A673 (cell line): ENCODE measurements at places on chromosomes 12 and 14.

DNA sequence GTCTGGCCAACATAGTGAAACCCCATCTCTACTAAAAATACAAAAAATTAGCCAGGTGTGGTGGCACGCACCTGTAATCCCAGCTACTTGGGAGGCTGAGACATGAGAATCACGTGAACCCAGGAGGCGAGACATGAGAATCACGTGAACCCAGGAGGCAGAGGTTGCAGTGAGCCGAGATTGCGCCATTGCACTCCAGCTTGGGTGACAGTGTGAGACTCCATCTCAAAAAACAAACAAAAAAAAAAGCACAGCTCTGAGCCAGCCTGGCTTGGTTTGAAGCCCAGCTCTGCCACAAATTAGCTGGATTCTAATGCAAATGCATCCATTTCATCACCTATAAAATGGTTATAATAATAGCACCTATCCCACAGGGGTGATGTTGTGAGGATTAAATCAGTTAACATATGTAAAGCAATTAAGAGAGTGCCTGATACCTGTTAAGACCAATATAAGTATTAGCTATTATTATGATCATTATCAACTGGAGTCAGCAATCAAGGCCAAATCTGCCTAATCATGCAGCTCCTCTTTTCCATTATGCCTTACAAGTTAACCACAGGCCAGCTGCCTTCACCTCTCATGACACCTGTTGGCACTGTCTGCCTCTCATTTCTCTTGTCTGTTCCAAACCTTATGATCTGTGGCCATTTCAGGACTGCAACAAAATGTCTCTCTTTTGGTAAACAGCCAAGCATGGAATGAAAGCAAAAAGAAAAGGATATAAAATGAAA lies 2.1 kb downstream of the GNPTAB start:
- no peak overlapping the region for H3K27ac ChIP-seq
- H3K4me1 ChIP-seq = peaks cover 3% of the 10 kb centered on the region
- H3K4me3 ChIP-seq = no peak overlapping the region
- no peaks in the 10 kb centered on the region for H3K36me3 ChIP-seq
- DNase-seq = no peak

DNA sequence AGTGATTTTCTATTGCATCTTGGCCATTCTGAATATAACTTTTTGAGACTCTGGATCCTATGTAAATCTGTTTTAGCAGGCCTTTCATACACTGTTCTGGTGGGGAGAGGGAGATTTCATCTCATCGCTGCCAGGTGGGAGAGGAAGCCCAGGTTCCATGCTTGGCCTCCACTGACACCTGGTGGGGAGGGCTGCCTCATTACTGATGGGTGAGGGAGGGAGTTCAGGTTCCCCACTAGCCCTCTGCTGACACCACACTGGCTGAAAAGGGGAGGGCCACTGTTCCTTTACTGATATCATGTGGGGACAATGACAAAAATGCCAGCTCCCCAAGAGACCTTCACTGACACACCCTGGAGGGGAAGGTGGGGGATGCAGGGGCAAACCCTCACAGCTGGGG lies 2.4 kb upstream of the GALNT8 start:
- H3K4me3 ChIP-seq = no peak overlapping the region
- H3K4me1 ChIP-seq = no peaks in the 10 kb centered on the region
- peaks cover 15% of the 10 kb centered on the region for H3K27me3 ChIP-seq
- no peak overlapping the region for H3K27ac ChIP-seq
- no peak for DNase-seq

GRCh38 chr14:22837750-22838538 lies 1.6 kb downstream of the MMP14 start:
- peak; percentile 55 for DNase-seq
- H3K4me3 ChIP-seq = peak overlapping the region; percentile 79
- H3K27ac ChIP-seq = peak overlapping the region; percentile 89
- H3K36me3 ChIP-seq = peaks cover 35% of the 10 kb centered on the region
- H3K27me3 ChIP-seq = no peaks in the 10 kb centered on the region

DNA sequence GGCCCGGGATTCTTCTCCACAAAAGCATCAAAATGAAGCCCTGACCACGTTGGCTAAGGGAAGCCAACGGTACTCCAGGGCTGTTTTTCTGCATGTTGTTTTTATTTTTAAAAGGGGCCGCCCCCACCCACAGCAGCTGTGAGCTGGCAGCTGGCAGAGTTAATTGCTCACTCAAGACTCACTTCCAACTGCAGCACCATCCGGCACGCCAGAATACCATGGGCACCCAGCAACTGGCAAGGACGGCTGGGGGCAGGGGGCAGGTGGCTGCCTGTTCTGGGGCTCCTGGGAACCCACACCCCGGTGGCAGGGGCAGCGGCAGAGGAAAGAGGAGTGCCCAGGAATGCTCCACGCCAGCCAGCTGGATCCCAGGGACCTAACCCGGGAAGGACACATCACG lies 44.3 kb downstream of the NCOR2 start:
- no peaks in the 10 kb centered on the region for H3K36me3 ChIP-seq
- no peak overlapping the region for H3K4me3 ChIP-seq
- peak overlapping the region; percentile 50 for H3K27ac ChIP-seq

- no peak for DNase-seq
- H3K27ac ChIP-seq = no peak overlapping the region
- no peak overlapping the region for H3K4me3 ChIP-seq
- no peaks in the 10 kb centered on the region for H3K4me1 ChIP-seq
- H3K36me3 ChIP-seq = no peaks in the 10 kb centered on the region
These were observed 9.5 kb downstream of the ETFBKMT start for GRCh38 chr12:31669020-31669419.

GRCh38 chr14:76781648-76782051 lies 20.4 kb downstream of the VASH1 start:
- H3K4me3 ChIP-seq = no peak overlapping the region
- H3K4me1 ChIP-seq = no peaks in the 10 kb centered on the region
- no peak for DNase-seq
- H3K27ac ChIP-seq = no peak overlapping the region
- H3K27me3 ChIP-seq = no peaks in the 10 kb centered on the region

- DNase-seq = peak; percentile 83
- peak overlapping the region; percentile 33 for H3K27ac ChIP-seq
These were observed 29.2 kb downstream of the ZCCHC8 start for GRCh38 chr12:122471324-122472226.

DNA sequence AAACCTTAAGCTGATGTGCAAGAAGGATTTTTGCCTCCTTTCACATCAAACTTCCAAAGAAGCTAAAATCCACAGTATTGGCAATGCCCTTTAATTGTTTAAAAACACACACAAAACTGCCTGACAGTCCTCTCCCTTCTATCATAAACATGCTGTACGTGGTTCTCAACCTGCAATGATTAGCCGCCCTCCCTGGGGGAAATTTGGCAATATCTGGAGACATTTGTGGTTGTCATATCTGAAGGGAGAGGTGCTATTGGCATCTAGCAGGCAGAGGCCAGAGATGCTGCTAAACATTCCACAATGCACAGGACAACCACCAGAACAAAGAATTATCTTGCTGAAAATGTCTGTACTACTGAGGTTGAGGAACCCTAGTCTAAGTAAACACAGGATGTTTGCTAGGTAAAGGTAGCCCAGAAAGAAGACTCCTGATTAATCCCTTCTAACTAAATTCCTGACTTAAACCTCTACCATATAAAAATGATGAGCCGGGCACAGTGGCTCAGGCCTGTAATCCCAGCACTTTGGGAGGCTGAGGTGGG lies 1.2 kb downstream of the ACOT6 start:
- no peaks in the 10 kb centered on the region for H3K4me1 ChIP-seq
- H3K4me3 ChIP-seq = peak overlapping the region; percentile 63
- no peaks in the 10 kb centered on the region for H3K27me3 ChIP-seq
- no peak overlapping the region for H3K27ac ChIP-seq

GRCh38 chr12:97640826-97641225 lies 178.2 kb downstream of the RMST start:
- DNase-seq = no peak
- H3K27ac ChIP-seq = no peak overlapping the region
- peaks cover 20% of the 10 kb centered on the region for H3K27me3 ChIP-seq
- no peaks in the 10 kb centered on the region for H3K36me3 ChIP-seq
- no peak overlapping the region for H3K4me3 ChIP-seq
- no peaks in the 10 kb centered on the region for H3K4me1 ChIP-seq

GRCh38 chr12:72631926-72632685 lies 359.9 kb downstream of the TRHDE start:
- H3K27ac ChIP-seq = no peak overlapping the region
- DNase-seq = no peak
- no peaks in the 10 kb centered on the region for H3K27me3 ChIP-seq

- H3K27me3 ChIP-seq = no peaks in the 10 kb centered on the region
- H3K36me3 ChIP-seq = no peaks in the 10 kb centered on the region
- no peaks in the 10 kb centered on the region for H3K4me1 ChIP-seq
These were observed 817.0 kb downstream of the FLRT2 start for GRCh38 chr14:86346818-86347384.

GRCh38 chr12:69258655-69259054 lies 19.3 kb downstream of the CPSF6 start:
- H3K4me1 ChIP-seq = no peaks in the 10 kb centered on the region
- DNase-seq = no peak
- no peaks in the 10 kb centered on the region for H3K27me3 ChIP-seq
- peaks cover 93% of the 10 kb centered on the region for H3K36me3 ChIP-seq
- no peak overlapping the region for H3K27ac ChIP-seq

GRCh38 chr12:110183386-110183785 lies 59.2 kb downstream of the IFT81 start:
- no peak for DNase-seq
- no peaks in the 10 kb centered on the region for H3K4me1 ChIP-seq
- no peak overlapping the region for H3K27ac ChIP-seq
- no peak overlapping the region for H3K4me3 ChIP-seq

DNA sequence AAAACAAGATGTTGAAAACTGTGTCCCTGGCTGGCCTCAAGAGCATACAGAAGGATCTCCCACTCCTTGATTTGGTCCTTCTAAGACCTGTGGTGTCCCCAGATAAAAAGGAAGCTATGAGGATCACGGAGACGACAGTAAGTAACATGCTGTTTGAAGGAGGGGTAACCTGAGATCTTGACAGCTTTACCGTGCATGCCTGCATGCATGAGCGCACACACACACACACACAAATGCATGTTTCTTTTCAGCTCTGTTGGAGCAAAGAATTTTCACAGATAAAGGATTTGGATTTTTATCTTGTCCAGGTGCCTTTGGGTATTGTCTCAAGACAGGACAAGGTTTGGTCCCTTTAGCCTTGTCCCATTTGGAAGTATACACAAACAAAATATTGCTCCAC lies 411.6 kb upstream of the CCDC196 start:
- DNase-seq = no peak
- H3K4me1 ChIP-seq = no peaks in the 10 kb centered on the region
- H3K36me3 ChIP-seq = no peaks in the 10 kb centered on the region
- H3K27ac ChIP-seq = no peak overlapping the region
